ENCODE measurements at places on chromosomes 16 and 17.

DNA sequence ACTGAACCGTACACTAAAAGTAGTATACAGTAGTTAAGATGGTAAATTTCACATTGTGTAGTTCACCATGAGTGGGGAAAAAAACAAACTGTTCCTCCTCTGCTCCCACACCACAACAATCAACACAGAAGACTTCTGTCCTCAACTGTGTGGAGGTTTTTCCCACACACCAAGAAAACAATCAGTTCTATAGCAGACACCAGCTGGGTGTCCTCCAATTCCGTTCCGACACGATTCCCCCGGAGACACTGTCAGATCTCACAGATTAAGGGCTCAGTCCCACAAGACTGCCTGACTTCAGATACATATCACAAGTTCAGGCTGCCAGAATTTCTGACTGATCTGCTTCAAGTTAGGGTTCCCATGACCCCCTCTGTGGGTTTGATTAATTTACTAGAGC lies 31.8 kb downstream of the BBS2 start:
- no peak for DNase-seq

DNA sequence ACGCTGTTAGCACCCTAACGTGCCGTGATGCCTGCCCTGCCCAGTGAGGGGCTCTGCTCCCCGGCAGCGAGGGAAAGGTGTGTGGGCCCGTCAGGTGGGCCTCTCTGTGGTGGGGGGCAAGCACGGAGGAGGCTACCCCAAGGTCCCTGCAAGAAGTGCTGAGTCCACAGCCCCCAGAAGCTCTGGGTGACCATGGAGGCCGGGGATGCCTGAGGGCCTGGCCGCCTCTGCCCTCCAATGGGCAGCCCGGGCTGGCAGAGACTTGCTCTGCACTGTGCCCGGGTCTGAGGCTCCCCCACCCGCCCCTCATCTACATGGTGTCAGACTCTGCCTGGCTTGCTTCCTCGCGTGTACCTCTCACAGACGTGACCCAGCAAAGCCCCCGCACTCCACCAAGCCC lies 12.2 kb downstream of the SLC38A10 start:
- DNase-seq = no peak

GRCh38 chr17:81905993-81906392 lies 4.0 kb downstream of the NPB start:
- no peak for DNase-seq

DNA sequence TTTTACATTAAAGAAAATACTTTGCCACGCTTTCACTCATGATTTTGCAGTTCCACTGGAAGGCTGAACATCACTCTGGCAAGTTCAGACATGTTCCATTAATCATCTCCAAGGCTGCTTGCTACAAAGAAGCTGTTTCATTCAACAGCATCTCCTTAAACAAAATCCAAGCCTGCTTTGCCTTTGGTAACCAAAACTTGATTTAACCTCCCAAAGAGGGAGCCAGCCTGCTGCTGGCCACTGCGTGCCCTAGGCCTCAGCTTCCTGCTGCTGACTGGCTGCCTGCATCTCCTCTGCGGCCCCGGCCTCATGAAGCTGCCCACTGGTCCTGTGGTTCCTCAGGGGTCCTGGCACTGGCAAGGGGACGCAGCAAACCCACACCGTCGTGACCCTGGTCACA lies 31.8 kb downstream of the ANKRD11 start:
- no peak for DNase-seq

- DNase-seq = no peak
Observed at GRCh38 chr16:66427036-66427860, at the start of gene BEAN1. BEAN1 (plus strand) TSS chr16:66427295; CDS start chr16:66437677, 10,382 bp downstream.

GRCh38 chr17:76556765-76557367 lies 17.0 kb downstream of the PRCD start:
- peak; percentile 63 for DNase-seq

GRCh38 chr17:14506364-14506763 lies 205.5 kb downstream of the HS3ST3B1 start:
- DNase-seq = no peak

GRCh38 chr17:64343833-64344637 lies 46.6 kb downstream of the PECAM1 start:
- DNase-seq = peak; percentile 71

DNA sequence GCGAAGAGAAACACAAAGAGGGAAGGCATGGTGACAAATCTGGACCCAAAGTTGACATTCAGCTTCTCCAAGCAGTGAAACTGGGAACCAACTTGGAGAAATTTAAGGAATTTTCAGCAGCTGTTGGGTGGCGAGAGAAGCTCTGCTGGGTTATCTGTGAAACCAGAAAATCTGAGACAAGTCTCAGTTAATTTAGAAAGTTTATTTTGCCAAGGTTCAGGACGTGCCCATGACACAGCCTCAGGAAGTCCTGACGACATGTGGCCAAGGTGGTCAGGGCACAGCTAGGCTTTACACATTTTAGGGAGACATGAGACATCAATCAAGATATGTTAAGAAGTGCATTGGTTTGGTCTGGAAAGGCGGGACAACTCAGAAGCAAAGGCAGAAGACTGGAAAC lies 11.2 kb upstream of the CD300LF start:
- no peak for DNase-seq

DNA sequence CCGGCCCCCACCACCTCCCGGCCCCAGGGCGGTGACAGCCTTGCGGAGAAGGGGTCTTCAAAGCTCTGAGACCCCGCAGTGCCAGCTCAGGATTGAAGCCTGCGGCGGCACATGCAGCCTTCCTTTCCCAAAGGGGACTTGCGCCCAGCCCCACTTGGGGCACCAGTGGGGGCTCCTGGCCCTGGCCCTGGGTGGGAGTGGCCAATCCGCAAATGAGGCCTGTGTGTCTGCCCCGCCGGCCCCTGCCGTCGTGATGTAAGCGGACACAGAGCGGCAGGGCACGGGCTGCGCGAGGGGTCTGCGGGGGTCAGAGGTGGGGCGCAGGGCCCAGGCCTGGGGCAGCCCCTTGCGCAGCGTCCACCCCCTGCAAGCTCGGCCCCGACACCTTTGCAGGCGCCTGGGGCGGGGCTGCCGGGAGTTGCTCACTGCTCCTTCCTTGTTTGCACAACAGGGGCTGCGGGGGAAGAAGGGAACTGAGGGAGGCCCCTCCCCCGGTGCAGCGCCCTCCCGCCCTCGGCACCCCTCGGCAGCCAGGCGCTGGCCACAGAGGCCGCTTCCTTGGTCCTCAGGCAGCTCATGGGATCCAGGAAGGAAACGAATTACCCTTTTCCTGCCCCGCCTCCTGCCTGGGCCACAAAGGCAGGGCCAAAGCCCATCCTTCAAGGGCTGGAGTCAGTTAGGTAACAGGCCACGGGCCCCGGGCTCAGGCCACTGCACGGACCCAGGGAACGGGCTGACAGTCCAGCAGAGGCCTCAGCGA lies 2.9 kb downstream of the SLC16A3 start:
- DNase-seq = peak; percentile 70

- no peak for DNase-seq
Observed at GRCh38 chr17:54968988-54969332, 395 bp downstream of the STXBP4 start.

- no peak for DNase-seq
Observed at GRCh38 chr16:63850979-63851378, 1270.9 kb downstream of the CDH11 start.

GRCh38 chr17:15478845-15479244 lies 11.4 kb upstream of the CDRT4 start:
- no peak for DNase-seq
